ENCODE measurements at places on chromosomes 5 and 9.

DNA sequence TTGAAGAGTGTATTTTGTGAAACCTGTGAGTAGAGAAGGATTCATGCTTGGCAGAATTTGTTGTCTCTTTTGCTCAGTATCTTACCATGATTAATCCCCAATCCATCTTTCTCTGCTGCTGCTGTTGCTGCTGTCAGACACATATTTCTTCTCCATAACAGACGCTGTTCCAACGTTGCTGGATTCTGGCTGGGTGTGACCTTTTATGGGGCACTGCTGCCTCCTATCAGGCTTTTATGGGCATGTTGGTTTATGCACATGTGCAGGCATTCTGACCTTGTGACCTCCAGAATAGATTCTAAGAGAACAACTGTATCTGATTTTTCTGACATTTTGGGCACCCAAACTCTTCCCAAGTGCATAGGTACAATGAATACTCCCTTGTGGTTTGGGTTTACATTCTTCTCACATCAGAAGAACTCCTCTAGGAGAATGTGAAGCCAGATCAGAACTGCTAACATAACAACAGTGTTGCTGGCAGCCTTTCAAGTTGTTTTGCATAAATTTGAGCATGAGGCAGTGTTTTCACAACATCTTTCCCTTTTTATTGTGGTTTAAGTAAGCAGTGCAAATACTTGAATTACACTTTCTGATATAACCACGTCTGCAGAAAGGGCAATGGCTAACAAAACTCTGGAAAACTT lies 9.2 kb upstream of the ISL1 start:
- no peak for DNase-seq

DNA sequence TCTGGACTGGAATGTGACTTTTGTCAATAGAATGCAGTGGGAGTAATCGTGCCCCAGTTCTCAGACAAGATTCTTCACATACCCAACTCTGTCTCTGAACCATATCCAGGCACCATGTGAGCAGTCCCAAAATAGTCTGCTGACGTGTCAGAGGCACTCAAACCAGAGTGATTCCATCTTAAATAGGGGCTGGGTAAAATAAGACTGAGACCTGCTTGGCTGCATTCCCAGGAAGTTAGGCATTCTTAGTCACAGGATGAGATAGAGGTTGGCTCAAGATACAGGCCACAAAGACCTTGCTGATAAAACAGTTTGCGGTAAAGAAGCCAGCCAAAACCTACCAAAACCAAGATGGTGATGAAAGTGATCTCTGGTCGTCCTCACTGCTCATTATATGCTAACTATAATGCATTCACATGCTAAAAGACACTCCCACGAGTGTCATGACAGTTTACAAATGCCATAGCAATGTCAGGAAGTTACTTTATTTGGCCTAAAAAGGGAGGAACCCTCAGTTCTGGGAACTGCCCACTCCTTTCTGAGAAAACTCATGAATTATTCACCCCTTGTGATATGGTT lies 16.9 kb upstream of the PLCXD3 start:
- DNase-seq = peak; percentile 96

DNA sequence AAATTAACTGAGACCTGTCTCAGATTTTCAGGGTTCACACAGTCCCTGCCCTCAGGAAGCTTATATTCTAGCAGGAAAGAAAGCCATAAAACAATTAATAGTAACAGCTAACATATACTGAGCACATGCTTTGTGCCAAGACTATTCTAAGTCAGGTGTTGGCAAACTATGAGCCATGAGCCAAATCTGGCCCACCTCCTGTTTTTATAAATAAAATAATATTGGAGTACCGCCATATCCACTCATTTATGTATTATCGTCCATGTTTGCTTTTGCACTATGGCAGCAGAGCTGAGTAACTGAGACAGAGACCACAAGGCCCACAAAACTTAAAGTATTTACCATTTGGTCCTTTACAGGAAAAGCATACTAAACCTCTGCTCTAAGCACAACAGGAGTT lies 83.3 kb upstream of the TRIO start:
- DNase-seq = no peak

DNA sequence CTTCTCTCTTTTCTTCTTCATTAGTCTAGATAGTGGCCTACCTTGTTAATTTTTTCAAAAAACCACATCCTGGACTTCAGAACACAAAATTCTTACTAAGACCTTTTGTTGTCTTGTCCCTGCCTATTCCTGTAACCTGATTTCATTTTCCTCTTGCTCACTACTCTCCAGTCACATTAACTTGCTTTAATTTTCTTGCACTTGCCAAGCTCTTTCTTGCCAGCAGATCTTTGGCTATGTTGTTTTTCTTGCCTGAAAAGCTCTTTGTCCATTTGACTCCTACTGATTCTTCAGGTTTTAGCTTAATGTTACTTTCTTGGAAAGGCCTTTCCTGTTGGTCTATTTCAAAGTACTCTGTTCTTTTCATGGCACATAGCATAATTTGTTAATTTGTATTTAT lies 356.8 kb downstream of the OSTF1 start:
- no peak for DNase-seq

- DNase-seq = no peak
Measured at GRCh38 chr9:26665666-26666065, 226.9 kb downstream of the CAAP1 start.

DNA sequence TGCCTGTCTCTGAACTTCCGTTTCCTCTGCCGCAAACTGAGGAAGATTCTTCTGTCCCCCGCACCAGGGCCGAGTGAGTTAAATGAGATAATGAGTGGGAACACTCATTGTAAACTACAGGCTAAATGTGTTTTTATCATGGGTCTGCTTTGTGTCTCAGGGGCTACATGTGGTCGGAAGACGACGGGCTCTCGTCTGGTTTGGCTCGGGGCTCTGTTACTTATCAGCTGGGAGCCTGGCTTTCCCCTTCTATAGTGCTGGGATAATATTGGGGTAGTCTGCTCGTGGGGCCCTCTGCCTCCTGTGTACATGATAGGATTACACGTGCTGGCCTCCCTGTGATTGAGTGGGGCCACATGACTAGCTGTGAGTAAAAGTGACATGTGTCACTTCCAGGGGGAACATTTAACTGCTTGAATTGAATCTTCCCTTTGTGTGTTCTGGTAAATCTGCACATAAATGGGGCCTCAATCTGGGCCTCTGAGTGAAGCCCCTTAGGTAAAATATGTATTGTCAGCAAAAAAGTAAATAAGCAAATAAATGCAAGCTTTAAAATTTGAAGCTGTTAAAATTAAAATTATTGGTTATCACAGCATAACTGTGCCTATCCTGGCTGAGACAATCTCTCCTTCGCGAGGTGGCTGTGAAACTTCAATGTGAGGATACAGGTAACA lies 86.9 kb upstream of the SH3PXD2B start:
- no peak for DNase-seq

DNA sequence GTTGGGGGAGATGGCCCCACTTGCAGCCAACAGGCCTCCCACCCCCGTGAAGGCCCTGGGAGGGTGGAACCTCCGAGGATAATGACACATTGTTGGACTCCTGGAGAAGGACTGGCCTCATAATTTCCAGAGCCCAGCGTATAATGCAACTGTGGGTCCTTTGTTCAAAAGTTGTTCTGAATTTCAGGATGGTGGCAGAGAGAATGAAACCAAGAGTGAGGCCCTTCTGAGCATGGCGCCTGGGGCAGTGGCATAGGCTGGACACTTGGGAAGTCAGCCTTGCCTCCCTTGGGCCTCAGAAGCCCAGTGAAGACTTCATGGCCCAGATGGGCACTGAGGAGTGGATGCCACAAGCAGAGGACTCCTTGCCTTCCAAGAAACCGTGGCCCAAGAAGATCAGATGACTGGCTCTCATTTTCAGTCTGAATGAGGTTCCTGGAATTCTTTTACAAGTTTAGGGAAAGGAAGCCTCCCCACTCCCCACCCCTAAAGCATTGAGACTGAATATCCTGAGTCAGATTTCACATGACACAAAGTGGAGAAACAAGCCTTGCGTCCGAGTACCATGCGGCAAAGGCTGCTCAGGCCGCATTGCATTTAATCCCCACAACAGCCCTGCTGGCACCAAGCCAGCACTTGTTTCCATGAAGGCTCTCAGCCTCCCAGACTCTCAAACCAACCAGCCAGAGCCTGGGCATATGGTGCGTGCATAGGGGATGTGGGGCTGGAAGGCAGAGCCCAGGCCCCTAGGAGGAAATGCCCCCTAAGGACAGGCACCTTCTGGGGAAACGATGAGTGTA lies 96.7 kb upstream of the SMIM23 start:
- no peak for DNase-seq

- DNase-seq = no peak
Measured at GRCh38 chr9:23477908-23478307, 348.1 kb downstream of the ELAVL2 start.

DNA sequence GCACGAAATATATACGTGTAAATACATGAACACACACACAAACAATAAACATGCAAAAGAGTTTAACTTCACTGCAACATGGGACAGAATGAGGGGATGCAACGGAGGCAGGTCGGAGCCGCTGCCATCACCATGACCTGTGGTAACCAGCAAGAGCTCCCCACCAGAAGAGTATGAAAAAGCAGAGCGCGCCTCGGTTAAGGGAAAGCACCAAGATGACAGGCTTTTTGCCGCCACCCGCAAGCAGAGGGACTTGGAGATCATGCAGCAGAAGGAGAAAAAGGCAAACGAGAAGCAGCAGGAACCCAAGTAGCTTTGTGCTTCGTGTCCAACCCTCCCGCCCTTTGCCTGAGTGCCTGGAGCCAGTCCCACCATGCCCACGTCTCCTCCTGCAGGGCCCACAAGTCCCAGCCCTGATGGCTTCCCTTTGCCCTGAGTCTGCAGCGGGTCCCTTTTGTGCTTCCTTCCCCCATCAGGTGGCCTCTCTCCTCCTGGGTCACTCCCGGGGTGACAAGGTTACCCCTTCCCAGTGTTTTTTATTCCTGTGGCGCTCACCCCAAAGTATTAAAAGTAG lies 13.8 kb downstream of the WHRN start:
- no peak for DNase-seq

DNA sequence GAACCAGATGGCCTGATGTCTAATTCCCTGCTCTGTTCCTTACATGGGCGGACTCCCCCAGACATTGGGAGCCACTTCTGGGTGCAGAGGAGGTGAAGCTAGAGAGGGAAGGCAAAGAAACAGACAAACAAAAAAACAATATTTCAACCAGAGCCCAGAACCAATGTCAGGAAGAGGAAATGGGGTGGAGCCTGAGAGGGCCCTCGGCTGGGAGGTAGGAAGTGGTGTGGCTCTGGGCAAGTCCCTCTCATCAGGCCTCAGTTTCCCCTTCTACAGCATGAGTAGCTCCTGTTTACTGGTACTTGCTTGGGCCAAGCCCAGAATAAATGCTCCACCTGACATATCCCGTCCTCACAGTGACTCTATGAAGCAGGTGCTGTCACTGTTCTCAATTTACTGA lies 11.1 kb downstream of the SH2D3C start:
- DNase-seq = no peak

DNA sequence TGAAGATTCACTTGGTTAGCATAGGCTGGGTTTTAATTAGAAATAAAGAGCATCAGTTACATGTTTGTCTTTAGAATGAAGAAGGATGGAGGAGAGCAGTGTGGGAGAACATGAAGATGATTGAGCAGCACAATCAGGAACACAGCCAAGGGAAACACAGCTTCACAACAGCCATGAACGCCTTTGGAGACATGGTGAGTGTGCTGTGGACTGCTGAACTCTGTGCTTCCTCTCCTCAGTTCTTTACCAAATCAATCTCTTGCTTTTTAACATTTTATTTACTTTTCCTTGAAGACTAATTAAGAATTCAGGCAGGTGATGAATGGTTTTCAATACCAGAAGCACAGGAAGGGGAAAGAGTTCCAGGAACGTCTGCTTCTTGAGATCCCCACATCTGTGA lies 38.2 kb upstream of the SPATA31E1 start:
- DNase-seq = no peak

DNA sequence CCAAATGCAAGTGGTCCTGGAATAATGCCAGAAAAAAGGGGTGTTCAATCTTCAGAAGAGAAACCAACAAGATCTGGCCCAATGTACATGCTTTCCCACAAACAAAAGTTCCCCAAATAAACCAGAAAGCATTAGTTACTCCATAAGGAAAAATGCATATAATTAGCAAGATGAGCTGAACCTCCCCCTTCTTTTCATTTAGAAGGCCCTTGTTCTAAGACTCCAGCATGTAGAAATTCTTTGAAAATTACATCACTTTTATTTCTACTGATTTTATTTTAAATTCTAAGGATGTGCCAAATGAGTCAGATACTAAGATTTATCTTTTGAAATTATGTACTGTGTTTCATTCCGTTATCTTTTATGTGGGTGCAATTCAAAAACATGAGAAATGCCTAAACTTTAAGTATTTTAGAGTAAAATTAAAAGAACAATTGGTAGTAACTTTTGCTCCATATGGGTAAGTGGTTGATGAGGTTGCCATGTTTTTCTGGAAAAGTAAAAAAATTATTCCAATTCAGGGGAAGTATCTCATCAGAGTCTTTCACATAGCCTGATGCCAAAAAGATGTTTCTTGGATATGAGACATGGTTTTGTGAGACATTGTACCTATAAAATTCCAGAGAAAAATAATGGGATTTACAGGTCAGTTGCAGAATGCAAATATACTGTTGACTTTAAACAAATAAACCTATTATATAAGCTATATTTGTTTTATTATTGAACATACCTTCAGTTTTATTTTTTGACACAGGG lies 106.5 kb upstream of the CCDC112 start:
- peak; percentile 72 for DNase-seq

GRCh38 chr9:91433180-91433579 lies 9.5 kb upstream of the NFIL3 start:
- peak; percentile 89 for DNase-seq

DNA sequence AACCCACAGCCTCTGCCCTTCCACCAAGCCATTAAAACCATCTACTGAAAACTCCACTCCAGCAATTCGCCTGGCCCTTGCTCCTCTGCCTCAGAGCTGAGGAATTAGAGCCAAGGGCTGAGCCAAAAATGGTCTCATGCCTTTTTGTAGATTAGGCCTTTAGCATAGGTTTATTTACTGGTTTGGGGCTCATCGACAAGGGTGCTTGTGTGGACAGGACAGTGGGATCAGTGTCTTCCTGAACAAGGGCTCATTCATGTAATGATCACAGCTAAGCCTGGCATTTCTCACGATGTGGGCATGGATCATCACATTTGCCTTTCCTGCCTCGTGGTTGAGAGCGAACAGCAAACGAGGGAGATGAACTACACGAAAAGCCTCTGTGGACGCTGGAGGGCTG lies 59.2 kb upstream of the PHF24 start:
- DNase-seq = no peak

GRCh38 chr9:85089188-85089969 lies 419.9 kb downstream of the NTRK2 start:
- DNase-seq = no peak

GRCh38 chr5:40447438-40447837 lies 232.3 kb upstream of the PTGER4 start:
- DNase-seq = peak; percentile 29

DNA sequence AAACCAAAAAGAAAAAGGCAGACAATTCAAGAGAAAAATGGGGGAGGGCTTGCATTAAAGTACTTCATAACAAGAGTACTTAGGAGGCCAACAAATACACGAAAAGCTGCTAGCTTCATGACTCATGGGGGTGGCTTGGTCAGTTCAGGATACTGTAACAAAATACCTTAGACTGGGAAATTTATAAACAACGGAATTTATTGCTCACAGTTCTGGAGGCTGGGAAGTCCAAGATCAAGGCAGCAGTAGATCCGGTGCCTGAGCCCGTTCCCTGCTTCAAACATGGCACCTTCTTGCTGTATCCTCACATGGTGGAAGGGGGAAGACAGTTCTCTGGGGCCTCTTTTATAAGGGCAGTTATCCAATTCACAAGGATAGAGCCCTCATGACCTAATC lies 111.4 kb downstream of the C9orf50 start:
- DNase-seq = peak; percentile 83

- DNase-seq = no peak
Measured at GRCh38 chr5:16661713-16662112, 44.9 kb upstream of the RETREG1 start.

- peak; percentile 34 for DNase-seq
Measured at GRCh38 chr5:125190232-125191087, 444.0 kb upstream of the ZNF608 start.

Measured in EL (cell line).